ENCODE measurements at places on chromosomes 4 and X. TPM values are rescaled to one million over a fixed set of nuclear protein-coding genes. Genes with fewer than 3 reads are reported as not detected.

DNA sequence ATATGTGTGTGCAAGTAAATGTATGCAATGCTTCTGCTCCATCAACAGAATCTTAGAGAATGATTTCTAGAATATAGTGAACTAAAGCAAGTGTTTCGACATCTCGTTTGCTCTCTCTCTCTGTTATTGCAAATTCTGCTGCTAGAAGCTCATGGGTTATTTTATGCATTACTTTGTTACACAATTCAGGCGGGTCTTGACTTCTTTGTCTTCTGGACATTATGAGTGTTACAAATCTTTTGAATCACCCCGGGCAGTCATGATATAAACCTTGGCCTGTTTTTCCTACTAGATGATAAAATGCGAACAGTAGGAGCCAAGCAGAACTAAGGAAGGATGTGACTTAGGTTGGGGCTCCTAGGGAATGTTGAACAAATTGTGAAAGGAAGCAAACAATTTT, 166.4 kb upstream of the SFRP2 start:
- DNase-seq: no peak

- DNase-seq: no peak
These were observed 154.2 kb downstream of the NPNT start for GRCh38 chr4:106049490-106049889.

The UGT8 gene
- 6.9 TPM for polyA plus RNA-seq

GRCh38 chr4:38925492-38926413, 58.1 kb downstream of the FAM114A1 start:
- no peak for DNase-seq

GRCh38 chr4:2599304-2599654, 62.8 kb downstream of the FAM193A start:
- DNase-seq: no peak

The RIPPLY1 gene
- polyA plus RNA-seq: 0.29 TPM

- no peak for DNase-seq
These were observed 108.1 kb upstream of the TRPC5 start for GRCh38 chrX:112190646-112191045.

The MFAP3L gene
- 2.6 TPM for polyA plus RNA-seq

The GALNT7 gene
- polyA plus RNA-seq: 38.0 TPM

GRCh38 chr4:92497141-92497540, 193.4 kb downstream of the GRID2 start:
- no peak for DNase-seq

All from right lung (tissue), 10 donors.